ENCODE measurements at places on chromosomes 3 and 15.

GRCh38 chr3:26498271-26498670 lies 124.3 kb upstream of the LRRC3B start:
- DNase-seq, result no peak

DNA sequence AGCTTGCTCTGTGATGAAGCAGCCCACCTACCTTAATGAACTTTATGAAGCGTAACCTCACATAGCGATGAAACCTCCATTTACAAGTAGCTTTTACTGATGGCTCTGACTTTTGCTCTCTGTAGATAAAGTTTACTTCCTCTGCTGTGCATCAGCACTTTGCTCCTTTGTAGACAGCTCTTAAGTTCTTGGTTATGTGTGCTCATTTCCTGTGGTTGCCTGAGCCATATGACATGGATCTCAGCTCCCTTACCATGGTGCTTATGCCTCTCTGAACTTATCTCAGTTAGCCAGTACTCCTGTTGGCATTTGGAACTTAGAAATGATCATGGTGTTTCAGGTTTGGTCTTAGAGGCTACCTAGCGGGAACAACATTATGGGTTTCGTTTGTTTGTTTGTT lies 7.8 kb downstream of the MFSD1 start:
- no peak for DNase-seq

- no peak for DNase-seq
Measured at GRCh38 chr3:50147447-50147846, 7.7 kb upstream of the SEMA3F start.

GRCh38 chr3:47622671-47623461 lies 44.2 kb upstream of the CSPG5 start:
- no peak for DNase-seq

GRCh38 chr3:88434001-88434400 lies 284.2 kb downstream of the C3orf38 start:
- no peak for DNase-seq

DNA sequence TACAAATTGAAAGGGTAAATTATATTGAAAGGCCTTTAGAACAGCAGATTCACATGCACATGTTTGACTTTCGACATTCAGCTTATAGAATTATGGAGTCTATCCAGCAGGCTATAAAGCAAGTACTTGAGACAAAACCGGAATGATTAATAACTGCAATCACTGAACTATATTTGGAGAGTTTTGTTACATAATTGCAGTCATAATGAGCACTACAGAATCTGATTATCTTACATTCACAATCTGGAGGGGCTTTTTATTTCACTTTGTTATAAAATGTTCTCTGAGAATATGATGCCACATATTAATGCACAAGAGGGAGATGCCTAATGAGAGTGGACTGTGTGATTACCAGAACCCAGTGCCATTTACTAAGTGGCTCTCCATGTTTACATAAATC lies 64.3 kb downstream of the NSUN3 start:
- DNase-seq, result no peak

DNA sequence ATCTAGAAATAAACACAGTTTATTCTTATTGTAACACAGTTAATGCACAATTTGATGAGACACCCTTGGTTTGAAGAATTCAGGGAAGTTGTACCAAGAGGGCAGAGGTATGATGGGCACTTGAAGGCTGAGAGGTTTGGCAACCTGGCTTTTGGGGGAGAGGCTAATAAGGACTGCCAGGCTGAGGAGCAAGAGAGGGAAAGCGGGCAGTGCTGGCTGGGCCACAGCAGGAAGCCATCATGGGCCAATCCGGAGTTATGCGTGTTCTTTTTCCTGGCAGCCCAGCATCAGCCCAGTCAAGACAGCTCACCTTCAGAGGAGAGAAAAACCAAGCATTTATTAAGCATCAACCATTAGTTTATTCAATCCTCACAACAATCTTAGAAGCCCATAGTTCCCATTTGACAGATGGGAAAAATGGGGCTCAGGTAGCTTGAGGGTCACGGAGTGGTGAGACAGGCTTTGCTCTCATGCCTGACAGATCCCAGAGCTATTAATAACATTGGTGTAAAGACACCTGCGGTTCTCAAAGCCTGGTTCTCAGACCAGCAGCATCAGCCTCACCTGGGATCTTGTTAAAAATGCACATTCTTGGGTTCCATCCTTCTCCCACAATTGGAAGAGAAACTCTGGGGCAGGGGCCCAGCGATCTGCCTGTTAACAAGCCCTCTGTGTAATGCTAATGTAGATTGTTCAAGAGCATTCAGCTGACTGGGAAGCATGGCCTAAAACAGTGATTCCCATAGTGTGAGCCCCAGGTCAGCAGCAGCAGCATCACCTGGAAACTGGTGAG lies 183.7 kb downstream of the NTRK3 start:
- DNase-seq, result no peak

GRCh38 chr15:71888797-71889196 lies 78.4 kb downstream of the NR2E3 start:
- no peak for DNase-seq

DNA sequence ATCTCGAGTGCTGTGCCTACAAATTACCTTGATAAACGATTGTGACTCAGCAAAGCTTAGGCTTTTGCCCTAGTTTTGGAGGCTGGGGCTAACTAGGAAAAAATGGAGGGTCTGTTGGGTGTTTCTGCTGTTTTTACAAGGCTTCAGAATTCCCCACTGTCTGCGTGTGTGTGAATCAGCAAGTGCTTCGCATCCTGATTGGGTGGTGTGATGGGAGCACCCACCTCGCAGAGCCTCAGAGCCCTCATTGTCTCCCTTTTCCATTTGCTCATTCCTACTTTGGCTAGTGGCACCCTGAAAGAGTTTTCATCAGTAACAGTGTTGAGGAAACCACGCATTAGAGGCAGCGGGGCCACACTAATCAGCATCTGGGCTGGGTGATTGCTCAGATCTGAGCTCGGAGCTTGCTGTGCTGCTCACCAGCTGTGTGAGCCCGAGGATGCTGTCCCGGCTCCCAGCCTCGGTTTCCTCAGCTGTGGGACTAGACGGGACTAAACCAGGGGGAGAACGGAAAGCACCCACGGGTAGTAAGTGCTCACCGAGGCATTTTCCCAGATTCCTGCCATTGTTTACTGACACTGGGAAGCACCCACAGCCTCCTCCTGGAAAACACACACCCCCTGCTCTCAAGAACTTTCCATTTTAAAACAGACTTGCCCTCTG lies 40.6 kb downstream of the GOLGA8S start:
- no peak for DNase-seq

DNA sequence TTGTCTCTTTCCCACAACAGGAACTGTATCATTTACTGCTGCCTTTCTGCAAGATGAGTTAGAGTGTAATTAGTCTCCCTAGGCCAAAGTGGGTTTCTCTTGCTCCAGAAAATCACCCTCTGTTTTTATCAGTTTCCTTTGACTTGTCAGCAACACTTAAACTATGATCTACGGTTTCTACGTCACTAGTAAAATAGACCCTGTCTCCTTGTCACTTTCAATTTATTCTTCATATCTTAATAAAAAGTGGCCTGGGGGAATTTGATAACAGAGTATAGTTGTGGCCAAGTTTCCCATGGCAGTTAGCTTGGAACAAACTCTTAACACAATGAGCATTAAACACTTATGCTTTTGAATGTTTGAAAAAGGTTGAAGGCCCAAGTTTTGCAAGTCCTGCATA lies 79.6 kb downstream of the CGNL1 start:
- no peak for DNase-seq

GRCh38 chr15:33656168-33656567 lies 312.1 kb upstream of the CHRM5 start:
- DNase-seq, result peak; percentile 14

DNA sequence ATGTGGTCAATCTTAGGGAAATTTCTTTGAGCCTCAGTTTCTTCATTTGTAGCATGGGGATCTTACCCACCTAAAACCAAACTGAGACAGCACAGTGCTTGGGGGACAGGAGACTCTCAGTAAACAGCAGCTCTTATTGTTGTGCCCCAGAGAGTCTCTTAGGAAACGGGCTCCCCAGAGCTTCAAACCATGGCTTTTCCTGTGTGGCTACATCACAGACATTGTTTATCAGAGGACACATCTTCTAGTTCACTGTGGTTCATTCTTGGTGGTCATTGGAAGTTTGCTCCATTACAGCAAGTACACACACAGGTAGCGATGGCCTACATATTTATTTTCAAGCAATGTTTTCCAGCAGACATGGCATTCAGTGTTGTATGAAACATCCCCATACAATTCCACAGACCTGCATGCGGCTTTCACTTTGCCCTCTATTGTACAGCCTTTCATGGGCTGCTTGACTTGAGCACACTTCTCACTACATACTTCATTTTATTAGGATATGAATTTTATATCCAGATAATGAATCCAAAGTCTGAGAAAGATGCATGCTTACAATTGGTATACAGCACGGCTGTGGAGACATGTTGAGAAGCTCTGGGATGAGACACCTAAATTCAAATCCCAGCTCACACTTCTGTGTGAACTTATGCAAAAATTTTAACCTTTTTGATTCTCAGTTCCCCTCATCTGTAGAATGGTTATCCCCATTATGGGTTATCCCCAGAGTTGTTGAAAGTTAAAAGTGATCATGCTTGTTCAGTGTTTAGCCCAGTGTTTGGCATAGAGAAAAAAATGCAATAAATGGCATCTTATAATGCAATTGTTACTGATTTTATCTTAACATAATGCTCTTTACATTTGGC lies 84.8 kb upstream of the ICE2 start:
- DNase-seq, result no peak

- DNase-seq, result no peak
Measured at GRCh38 chr15:77031376-77032050, 36.6 kb downstream of the PSTPIP1 start.

DNA sequence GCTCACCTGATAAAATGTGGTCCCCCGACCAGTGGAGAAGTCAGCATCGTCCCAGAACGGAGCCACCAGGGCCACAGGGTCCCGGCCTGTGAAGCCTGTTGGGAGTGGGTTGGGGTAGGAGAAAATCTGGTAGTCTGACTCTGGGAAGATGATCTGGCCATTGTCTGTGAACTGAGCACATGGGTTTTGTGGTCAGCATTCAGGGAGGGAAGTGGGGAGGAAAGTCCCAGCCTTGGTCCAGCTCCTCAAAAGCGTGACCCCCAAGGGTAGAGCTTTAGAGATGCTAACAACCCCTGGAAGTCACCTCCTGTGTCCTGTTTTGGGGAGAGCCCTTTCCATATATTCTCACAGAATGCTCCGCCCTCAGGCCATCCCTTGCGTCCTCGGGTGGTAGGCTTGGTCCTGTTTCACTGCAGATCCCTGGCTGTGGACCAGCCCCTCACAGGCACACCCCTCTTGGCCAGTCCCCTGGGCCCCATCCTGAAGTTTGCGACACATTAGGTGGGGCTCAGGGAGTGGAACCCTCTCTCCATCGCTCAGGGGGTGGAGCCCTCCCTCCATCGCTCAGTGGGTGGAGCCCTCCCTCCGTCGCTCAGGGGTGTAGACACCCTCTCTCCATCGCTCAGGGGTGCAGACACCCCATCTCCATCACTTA lies 40.0 kb downstream of the MUC4 start:
- no peak for DNase-seq

GRCh38 chr3:19881036-19881435 lies 53.0 kb downstream of the EFHB start:
- DNase-seq, result no peak

DNA sequence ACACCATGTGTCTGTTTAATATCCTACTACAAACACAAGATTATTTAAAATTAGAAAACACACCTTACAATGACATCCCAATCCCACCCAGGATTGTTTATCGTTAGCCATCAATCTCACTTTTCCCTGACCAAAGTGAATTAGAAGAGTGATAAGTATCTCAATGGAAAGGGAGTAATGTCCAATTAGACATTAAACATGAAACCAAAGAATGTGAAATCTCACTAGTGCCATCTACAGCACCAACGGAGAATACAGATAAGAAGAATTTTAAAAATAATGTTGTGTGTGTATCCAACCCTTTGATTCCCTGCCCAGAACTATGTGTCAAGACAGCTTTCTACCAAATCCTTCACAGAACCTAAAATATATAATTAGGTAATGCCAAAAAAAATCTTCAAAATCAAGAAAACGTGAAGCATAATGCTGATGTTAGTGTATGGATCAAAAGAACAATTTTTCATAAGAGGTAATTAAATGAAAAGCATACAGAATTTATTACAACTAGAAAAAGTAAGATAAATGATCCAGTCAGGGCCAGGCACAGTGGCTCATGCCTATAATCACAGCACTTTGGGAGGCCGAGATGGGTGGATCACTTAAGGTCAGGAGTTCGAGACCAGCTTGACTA lies 64.2 kb downstream of the SCAPER start:
- no peak for DNase-seq

GRCh38 chr3:53792866-53793265 lies 53.4 kb downstream of the CHDH start:
- DNase-seq, result no peak

DNA sequence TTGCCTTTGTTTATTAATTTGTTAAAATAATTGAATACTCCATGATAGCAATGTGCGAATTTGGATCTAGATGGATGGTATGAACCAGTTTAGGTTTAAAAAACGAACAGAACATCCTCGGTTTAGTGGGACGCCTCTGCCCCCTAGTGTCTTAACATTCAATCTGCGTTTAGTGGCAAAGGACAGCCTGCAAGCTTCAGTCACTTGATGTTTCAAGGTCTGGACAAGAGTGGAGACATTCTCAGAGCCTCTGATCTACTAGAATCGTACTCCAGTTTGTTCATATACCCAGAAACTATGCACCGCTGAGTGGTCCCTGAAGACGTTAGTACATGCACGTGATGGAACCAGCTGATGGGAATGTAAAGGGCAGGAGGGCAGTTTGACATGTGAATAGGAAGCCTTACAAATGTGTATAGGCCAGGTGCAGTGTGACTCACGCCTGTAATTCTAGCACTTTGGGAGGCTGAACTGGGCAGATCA lies 17.8 kb upstream of the ATP13A4 start:
- DNase-seq, result peak; percentile 80

GRCh38 chr15:89978914-89979313 lies 22.2 kb upstream of the ZNF710 start:
- DNase-seq, result no peak

DNA sequence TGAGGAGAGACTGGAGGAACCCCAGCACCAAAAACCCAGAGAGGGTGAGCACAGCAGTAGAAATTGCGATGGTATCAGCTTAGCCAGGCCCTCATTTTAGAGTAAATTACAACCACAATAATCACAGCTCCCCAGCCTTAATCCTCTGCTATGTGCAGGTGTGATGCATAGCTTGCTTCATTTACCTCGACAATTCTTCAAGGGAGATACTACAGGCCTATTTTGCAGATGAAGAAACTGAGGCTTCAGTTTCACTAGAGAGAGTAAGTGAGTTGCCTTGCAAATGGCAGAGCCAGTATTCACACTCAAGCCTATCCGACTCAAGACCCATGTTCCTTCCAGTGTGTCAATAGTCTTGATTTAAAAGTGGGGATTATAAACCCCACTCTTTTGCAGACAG lies 33.4 kb downstream of the LSM3 start:
- DNase-seq, result no peak
